ENCODE measurements at places on chromosomes 2 and 18. TPM values are rescaled to one million over a fixed set of nuclear protein-coding genes. Genes with fewer than 3 reads are reported as not detected.

- DNase-seq, result no peak
Measured at GRCh38 chr18:3691705-3692104, 241.7 kb downstream of the TGIF1 start.

DNA sequence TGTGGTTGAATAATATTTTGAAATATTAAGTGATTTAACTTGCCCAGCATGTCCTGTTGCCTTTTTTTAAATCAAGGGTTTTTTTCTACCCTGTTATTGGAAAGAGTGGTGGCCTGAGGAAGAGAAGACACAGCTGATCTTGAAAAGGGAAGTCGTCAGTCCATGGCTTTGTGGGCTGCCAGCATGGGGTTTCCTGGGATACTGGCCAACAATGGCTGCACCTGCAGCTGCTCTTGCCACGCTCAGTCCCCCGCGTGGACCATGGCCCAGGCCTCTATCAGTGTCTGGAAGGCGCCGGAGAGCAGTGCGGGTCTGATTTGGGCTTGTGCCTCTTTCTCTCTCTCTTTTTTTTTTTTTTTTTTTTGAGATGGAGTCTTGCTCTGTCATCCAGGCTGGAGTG is 99.3 kb downstream of the ASB1 start:
- DNase-seq, result no peak

Gene EPB41L3
- total RNA-seq, result 0.52 TPM

Gene PLA2R1
- total RNA-seq, result not detected

Gene AKAIN1
- not detected for total RNA-seq

All from CD4-positive, CD25-positive, alpha-beta regulatory T cell (primary cell).